ENCODE measurements at places on chromosomes 13 and 19.

DNA sequence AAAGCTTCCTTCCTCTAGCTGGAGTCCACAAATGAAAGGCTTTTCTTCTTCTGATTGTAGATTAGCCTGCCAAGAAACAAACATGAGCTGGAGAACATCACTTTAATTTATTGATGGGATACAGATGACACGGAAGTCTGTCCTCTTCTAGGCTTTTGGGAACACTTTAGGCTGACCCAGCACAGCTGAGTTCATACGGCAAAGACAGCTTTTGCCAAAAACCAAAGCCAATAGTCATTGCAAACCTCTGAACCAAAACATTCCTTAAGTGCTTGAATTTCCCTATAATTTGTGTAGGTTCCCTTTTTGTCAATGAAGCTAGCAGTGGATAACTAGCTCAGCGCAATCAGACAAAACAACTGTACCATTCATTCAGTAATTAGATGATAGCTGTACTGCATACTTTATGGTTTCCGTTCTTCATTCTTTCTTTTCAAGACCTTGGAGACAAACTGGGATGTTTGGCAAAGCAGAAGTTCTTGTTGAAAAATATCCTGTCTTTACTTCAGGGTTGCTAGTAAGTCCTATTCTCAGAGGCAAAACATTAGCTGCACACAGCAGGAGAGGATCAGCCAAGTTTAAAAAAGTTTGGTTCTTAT, 95.7 kb upstream of the SPRY2 start:
- no peak for DNase-seq

DNA sequence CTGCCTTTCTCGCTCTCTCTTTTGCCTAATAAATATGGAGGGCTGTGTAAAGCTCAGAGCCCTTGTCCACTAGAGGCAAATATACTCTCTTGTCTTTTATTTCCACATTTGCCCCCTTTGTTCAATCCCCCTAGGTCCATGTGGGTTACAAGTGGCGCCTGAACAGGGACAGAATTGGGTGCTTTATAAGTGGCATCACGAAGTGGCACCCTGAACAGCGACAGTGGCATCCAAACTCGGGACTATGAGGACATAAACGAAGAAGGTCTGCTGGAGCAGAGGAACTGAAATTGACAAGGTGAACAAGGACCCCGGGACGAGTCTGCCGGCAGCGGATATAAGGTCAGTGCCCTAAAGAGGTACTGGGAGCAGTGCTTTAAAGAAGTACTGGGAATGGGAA, 4.3 kb upstream of the ZNF610 start:
- DNase-seq, result no peak

- DNase-seq, result no peak
Measured at GRCh38 chr19:46411925-46412649, 1.3 kb downstream of the CCDC8 start.

- no peak for DNase-seq
Measured at GRCh38 chr13:20161275-20161950, 561 bp upstream of the GJA3 start.

DNA sequence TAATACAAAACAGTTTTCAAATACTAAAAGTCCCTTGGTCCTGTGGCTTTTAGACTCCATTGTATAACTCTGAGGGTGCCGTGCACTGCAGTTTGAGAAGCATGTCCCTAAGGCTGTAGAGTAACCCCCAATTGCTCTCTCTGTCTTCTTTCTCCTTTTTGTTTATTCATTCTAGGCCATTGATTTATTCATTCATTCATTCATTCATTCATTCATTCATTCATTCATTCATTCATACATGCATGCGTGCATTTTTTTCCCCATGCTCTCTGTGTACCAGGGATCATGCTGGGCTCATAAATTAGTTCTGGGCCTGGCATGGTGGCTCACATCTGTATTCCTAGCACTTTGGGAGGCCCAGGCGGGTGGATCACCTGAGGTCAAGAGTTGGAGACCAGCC, 19.3 kb downstream of the PRR22 start:
- no peak for DNase-seq

DNA sequence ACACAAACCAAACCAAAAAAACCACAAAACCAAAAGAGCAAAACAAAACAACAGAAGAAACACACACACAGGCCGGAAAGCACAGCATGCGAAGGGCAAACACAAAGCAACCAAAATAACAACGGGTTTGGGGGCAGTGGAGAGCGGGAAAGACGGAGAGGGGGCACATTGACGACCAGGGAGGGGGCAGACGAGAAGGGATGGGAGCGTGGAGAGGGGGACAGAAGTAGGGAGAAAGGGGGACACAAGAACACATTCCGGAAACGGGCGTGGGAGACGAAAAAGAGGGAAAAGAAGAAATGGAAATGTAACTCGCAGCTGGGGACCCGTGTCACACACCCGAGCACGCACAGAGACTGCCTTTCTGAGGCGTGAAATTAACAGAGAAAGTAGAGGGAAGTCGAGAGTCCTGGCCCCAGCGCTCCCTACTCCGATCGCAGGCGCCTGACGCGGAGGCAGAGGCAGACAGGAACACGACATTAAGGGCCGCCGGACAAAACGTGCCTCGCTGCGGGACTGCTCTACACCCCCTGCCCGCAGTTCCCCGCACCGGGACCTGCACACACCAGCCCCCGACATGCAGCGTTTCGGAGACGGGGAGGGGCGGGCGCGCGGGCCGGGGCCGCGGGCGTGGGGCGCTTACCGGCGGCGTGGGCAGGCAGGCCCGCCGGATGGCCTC, 652 bp downstream of the POU4F1 start:
- no peak for DNase-seq

- no peak for DNase-seq
Measured at GRCh38 chr19:8261347-8261746, 46.8 kb downstream of the CD320 start.

- DNase-seq, result no peak
Measured at GRCh38 chr19:15124572-15125231, 17.5 kb downstream of the SYDE1 start.

GRCh38 chr13:48571126-48571913, 38.4 kb upstream of the RCBTB2 start:
- DNase-seq, result no peak

DNA sequence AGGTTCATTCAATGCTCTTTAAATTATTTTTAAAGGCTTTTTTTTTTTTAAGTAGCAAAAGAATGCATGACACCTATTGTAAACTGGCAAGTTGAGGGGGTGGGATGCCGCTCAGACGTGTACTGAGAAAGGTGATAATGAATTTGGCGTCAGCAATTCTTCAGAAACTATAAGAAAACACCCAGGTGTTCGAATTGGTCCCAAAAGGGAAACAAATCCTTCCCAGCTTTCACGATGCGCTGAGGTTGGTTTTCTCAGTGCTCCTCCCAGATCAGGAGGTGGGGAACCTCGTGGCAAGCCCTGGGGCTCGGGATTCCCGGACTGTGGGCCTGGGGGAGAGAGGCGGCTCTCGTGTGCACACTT, 543 bp upstream of the FAM124A start:
- DNase-seq, result no peak

DNA sequence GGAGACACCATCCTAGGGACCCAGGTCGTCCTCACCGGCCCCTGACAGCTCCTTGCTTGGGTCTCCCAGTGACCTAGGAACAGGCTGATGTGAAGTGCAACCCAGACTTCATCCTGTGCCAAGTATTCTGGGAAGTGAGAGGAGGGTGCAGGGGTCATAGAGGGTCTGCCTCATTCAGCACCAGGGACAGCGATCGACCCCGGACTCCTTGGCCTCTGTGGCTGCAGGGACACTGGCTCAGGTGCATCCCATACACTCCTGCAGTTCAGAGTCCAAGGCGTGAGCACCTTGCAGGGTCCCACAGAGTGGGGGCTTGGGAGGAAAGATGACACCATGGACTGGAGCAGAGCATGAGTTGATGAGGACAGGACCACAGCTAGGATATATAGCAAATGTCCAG, 10.0 kb upstream of the OR10H2 start:
- no peak for DNase-seq

GRCh38 chr13:79246578-79246949, 159.5 kb downstream of the RBM26 start:
- no peak for DNase-seq

DNA sequence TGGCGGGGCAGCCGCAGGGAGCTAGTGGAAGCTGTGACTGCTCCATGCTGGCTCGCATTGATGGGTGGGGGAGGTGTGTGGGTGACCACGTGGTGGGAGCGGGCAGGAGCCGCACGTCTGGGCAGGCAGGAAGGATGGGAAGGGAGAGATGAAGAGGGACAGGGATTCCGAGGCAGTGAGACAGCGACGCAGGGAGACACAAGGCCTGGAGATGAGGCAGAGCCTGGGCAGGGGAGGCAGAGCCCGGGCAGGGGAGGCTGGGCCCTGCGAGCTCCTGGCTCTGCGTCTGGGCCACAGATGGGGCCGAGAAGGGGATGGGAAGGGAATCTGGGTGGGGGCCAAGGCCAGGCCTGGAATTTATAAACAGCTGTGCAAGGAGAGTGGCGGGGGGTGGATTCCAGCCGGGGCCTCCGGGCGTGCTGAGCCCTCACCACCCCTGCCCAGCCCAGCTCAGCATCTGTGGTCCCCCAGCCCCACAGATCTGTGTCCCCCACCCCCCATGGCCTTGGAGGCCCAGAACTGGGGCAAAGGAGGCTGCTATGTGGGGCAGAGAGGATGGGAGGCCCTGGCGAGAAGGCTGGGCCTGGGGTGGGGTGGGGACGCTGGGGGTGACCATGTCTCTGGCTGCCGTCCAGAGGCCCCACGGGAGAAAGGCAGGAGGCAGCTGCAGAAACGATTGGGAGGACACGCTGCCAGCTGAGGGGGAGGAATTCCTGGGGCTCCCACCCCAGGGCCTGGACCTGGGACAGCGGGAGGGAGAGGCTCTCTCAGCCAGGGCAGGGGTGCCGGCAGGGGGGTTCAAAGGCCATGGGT, 6.0 kb downstream of the EHD2 start:
- no peak for DNase-seq
